ENCODE measurements at places on chromosomes 4 and X. TPM values are rescaled to one million over a fixed set of nuclear protein-coding genes. Genes with fewer than 3 reads are reported as not detected.

- no peak for DNase-seq
Observed at GRCh38 chr4:7367406-7367805, 67.3 kb downstream of the PSAPL1 start.

GRCh38 chr4:78651250-78651860 is 99.8 kb downstream of the ANXA3 start:
- no peak for DNase-seq

DNA sequence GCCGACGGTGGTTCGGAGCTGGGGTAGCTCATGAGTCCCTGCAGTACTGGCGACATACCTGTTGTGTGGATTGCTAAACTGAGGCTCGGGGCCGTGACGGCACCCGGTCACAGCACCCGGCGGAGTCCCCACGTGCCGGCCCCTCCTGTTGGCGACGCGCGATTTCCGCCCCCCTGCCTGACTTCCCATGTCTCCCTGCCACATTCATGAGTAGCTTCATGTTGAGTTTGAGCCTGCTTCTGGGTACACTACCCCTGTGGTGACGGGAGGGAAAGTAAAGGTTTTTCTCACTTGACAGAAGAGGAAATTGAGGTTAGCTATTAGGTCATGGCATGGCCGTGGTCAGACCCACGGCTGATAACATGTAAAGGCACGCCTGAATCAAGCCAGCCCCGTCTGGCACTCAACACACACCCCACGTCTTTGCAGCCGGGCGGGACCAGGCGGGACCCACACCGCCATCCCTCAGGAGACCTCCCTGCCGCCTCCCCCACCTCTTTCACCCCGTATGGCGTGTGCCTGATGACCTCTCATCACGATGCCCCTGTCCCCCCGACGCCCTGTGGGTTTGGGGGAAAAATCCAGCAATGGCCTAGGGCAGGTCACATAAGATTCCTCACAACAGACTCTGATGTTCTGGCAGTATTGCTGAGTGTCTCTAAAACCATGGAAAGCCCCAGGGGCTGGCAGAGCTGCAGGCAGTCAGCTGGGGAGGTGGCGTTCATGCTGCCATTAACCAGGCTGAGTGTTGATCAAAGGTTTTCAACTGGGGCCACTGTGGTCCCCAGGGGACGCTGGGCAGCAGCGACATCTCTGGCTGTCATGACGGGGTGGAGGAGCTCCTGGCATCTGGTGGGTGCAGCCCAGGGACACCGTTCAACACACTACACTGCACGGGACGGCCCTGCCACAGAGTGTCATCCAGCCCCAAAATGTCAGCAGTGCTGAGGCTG is 29.2 kb downstream of the P2RY8 start:
- no peak for DNase-seq

DNA sequence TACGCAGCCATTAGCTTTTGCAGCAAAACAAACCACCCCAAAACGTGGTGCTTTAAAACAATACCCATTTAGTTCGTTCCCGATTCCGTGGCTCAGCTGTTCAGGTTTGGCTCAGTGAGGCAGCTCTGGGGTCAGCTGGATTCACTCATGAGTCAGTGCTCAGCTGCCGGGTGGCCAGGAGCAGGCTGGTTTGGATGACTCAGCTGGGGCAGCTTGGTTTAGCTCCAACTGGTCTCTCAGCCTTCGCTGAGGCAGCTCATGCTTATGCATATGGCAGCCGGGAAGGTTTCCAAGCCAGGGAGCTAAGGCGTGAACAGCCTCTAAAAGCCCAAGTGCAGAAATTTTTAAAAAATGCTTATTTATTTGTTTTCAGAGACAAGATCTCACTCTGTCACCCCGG is 13.3 kb upstream of the CD99 start:
- no peak for DNase-seq

DNA sequence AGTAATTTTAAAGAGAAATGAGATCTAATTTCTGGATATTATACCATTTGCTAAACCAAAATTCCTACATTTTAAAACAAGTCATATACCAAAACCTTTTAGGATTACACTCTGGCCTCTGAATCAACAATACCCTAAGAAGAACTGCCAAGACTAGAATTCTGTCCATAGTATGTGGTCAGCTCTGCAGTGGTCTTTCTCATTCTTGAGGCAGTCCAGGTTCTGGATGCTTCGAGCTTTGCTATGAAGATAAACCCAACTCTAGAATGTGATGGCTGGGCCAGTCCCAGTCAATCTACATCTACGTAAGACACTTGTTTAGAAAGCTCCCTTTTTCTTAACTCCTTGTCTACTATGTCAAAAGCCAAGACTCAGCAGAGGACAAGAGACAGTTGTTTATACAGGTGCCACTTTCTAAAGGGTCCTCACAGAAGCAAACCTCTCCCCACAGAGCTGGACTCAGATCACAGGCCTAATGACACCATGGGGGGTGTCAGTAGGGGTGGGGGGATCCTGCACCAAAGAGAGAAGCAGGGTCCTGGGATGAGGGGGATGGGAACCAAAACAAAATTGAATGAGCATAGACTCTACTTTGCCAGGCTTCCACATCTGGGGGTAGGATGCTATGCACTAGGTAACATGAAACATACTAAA is 63.2 kb downstream of the SH3RF1 start:
- DNase-seq = no peak

DNA sequence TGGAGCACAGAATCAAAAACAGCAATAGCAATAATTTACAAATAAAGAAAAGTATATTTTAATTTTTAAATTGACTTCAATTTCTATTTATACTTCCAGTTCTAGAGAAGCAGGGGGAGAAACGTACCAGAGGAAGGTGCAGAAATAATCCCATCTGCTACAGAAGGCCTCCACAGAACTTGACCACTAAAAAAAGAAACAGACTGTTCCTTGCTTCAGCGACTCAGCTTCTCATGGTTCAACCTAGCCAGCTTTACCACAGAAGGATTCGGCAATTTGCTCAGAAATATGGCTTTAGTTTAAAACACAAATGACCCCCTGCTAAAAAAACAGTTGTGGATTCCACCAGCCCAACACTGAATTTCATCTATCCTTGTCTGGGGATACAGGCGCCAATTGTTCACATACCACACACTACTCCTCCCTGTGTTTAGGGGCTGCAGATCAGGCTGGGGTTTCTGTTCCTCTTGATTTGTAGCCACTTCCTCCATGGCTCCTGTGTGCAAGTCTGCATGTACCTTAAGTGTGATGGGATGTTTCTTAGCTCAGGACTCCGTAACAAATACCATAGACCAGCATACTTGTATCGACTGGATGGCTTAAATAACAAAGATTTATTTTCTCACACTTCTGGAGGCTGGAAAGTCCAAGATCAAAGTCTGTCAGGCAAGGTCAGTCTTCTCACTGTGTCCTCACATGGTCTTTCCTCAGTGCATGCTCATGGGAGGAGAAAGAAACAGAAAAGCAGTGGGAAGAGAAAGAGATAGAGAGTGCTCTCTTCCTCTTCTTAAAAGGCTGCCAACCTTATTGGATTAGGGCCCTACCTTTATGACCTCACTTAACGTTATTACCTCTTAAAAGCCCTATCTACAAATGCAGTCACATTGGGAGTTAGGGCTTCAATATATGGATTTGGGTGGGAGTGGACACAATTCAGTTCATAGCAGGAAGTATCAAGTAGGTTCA is 79.1 kb downstream of the AMOT start:
- no peak for DNase-seq

DNA sequence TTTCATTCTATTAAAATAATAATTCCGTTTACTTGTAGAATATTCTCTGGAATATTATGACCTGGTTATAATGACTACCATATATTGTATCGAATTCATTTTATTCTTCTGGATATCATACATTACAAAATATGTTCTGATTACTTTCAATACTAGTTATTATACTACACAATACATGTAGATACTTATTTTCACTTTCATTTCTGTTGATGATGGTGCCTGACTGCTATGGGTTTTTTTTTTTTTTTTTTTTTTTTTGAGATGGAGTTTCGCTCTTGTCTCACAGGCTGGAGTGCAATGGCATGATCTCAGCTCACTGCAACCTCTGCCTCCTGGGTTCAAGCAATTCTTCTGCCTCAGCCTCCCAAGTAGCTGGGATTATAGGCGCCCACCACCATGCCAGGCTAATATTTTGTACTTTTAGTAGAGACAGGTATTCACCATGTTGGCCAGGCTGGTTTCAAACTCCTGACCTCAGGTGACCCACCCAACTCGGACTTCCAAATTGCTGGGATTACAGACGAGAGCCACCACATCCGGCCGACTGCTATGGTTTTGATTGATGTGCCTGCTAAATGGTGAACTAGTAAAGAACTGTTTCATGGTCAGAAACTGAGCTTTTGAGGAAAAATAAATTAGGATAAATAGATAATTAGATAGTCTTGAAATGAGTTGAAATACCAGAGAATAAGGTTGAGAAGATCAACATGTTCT is 39.5 kb downstream of the PCDH10 start:
- no peak for DNase-seq

GRCh38 chr4:105236202-105236915 is 89.7 kb downstream of the TET2 start:
- DNase-seq = no peak

- DNase-seq = no peak
Observed at GRCh38 chrX:110026099-110026844, 23.4 kb downstream of the TMEM164 start.

DNA sequence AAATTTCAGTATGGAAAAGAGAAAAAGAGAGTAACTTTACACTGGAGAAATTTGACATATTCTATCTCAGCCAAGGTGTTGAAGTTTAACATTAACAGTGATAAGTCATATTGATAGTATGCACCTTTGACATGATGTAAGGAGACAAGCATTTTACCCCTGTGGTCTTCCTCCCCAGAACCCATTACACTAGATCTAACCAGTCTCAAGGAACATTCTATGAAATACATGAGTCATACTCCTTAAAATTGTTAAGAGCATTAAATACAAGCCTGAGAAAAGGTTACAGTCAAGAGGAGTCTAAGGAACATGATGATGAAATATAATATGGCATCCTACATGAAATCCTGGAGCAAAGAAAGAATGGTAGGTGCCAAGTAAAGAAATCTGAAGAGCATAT is 1151.3 kb upstream of the IGFBP7 start:
- DNase-seq = no peak

- DNase-seq = no peak
Observed at GRCh38 chr4:174537634-174538033, 15.3 kb upstream of the HPGD start.

DNA sequence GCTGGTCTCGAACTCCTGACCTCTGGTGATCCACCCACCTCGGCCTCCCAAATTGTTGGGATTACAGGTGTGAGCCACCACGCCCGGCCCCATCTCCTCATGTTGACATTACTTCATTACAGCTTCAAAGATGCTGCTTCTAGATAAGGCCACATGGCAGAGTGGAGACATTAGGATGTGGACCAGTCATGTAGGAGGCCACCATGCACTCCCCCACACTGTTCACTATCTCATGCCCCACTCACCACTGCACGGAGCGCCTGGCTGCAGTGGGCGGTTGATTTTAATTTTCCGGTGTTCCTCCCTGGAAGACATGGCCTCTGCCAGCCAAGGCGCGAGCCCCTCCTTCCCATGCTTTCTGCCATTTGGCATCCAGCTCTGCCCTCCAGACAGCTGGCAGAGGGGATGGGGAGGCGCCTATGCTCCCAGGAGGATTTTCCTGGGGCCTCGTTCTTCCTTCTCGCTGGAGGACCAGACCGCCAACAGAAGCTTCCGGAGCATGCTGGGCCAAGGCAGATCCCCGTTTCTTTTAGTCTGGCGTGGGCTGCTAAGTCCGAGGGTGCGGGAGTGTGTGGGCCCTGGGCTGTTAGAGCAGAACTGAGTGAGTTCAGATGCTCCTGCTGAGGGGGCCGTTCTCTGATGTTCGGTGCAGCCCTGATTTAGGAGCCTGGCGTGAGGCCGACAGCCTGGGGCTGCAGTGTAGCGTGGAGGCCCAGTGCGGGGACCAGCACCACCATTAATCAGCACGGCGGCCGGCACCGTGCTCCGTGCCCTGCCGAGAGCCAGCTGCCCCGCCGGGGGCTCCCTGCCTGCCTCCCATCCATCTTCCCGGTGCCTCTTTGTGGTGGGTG is 93.1 kb downstream of the SORCS2 start:
- no peak for DNase-seq

DNA sequence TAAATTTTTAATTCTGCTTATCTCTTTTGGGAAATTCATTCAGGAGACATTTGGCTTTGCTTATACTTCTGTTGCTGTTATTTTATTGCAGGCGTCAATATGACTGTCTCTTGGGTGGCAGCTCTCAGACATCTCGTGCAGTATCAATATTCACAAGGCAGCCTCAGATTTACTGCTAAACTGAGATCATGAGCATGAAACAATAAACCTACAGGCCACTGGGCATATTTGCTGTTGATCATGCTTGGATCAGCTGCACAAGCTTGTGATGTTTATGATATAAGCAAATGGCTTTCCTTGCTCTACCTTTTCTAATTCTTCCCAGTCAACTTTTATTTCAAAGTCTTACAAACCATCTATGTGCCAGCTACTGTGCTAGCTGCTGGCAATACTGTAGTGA is 39.2 kb downstream of the TSPAN5 start:
- no peak for DNase-seq

DNA sequence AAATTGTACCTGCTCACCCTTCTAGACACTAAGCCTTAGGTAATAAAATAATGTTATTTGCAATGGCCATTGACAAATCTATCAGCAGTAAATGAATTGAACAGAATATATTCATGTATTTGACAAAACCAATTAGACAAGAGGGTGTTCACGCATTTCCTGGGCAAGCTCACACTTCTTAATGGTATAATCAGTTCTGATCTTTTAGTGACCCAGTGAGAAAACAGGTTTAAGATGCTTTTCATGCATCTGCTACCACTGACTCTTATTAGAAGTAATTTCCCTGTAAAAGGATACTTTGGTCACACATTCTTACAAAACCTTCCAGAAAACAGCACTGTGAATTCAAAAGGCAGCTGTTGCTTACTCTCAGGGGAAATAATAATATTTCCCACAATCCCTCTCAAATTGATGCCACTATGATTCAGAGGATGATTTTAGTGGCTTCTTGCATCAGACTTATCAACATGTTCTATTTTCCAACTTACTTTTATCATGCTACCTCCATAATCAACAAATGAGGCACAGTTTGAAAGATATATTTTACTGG is 313.9 kb upstream of the NWD2 start:
- DNase-seq = no peak

- no peak for DNase-seq
Observed at GRCh38 chrX:97070346-97070745, 186.6 kb downstream of the RPA4 start.

DNA sequence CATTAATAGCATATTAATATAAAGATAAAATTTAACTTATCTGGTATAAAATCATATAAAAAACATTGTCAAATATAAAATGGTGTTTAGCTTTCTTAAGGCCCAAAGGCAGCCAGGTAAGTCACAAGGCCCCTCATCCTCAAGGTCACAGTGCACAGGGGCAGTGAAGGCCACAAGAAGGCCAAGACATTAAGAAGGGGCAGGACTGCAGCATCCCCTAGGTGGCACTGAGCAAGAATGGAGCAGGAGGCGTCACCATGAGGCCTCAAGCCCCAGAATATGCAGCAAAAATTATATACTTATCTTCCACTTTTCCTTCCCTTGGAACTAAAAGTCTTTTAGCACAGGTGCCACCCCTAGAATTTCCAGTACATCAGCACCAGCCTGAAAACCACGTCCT is 49.5 kb upstream of the MAGEA8 start:
- no peak for DNase-seq

- no peak for DNase-seq
Observed at GRCh38 chr4:1968686-1969295, 40.0 kb downstream of the NELFA start.

- DNase-seq = no peak
Observed at GRCh38 chr4:120317713-120318112, 251.1 kb upstream of the MAD2L1 start.

Gene PYURF
- 92.7 TPM for total RNA-seq

Gene HPGD
- 16.1 TPM for total RNA-seq

Gene GPR50
- total RNA-seq = not detected

Gene IL21
- total RNA-seq = not detected

Gene GLRA3
- not detected for total RNA-seq

Gene GAGE2A
- not detected for total RNA-seq

Gene TRPC5OS
- not detected for total RNA-seq

Measured in omental fat pad (tissue), 4 donors.